GM12878 (cell line): ENCODE measurements at places on chromosomes 3 and 15. TPM values are rescaled to one million over a fixed set of nuclear protein-coding genes. Genes with fewer than 3 reads are reported as not detected.
A peak's percentile ranks its signal among the peaks of the same experiment; 100 is the strongest.

Gene GOLGA6A
- not detected in 2 replicates for total RNA-seq

Gene GPR62
- not detected in 2 replicates for total RNA-seq

Gene FLNB
- total RNA-seq: 51.8 and 58.1 TPM in 2 replicates

Gene ANP32A
- total RNA-seq: 227 and 244 TPM in 2 replicates

Gene OSBPL10
- 0.03 and 0.24 TPM in 2 replicates for total RNA-seq

Gene ZKSCAN7
- 3.6 and 4.6 TPM in 2 replicates for total RNA-seq

Gene SLC12A1
- total RNA-seq: not detected in 2 replicates

Gene ACKR4
- total RNA-seq: 0.10 TPM in 1 of 2 replicates, not detected in the other

Gene MPI
- 41.6 and 44.6 TPM in 2 replicates for total RNA-seq

Gene PAQR5
- total RNA-seq: not detected in 2 replicates

Gene PRR23C
- total RNA-seq: not detected in 2 replicates

Gene CTXN2
- total RNA-seq: not detected in 2 replicates

Gene PCSK6
- total RNA-seq: 0.28 and 0.35 TPM in 2 replicates

Gene CHRNA7
- not detected in 2 replicates for total RNA-seq

Gene ST8SIA2
- total RNA-seq: not detected in 2 replicates

DNA sequence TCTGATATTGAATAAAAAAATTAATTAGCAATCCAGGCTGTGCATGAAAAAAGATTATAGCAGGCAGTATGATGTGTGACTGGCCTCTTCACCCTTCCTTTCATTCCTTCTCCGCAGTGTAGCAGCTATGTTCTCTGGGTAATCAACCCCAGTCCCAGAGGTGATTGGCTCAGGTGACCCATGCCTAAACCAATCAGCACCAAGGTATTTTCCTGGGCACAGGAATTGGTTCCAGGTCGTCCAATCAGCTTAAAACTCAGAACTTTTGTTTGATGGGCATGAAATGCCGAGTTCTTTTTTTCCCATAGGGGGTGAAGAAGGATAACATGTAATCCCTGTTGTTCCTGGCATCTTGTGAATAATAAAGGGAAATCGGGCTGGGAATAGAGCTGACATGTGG lies 5.8 kb upstream of the BNC1 start:
- H3K4me1 ChIP-seq: no peaks in the 10 kb centered on the region
- peaks cover 2% of the 10 kb centered on the region for H3K27me3 ChIP-seq
- H3K36me3 ChIP-seq: no peaks in the 10 kb centered on the region
- DNase-seq: no peak
- no peak overlapping the region for H3K27ac ChIP-seq

GRCh38 chr3:110479731-110480130 lies 591.9 kb upstream of the NECTIN3 start:
- no peaks in the 10 kb centered on the region for H3K4me1 ChIP-seq
- H3K4me3 ChIP-seq: no peak overlapping the region
- no peak overlapping the region for H3K27ac ChIP-seq
- H3K27me3 ChIP-seq: no peaks in the 10 kb centered on the region
- no peaks in the 10 kb centered on the region for H3K36me3 ChIP-seq
- no peak for DNase-seq

DNA sequence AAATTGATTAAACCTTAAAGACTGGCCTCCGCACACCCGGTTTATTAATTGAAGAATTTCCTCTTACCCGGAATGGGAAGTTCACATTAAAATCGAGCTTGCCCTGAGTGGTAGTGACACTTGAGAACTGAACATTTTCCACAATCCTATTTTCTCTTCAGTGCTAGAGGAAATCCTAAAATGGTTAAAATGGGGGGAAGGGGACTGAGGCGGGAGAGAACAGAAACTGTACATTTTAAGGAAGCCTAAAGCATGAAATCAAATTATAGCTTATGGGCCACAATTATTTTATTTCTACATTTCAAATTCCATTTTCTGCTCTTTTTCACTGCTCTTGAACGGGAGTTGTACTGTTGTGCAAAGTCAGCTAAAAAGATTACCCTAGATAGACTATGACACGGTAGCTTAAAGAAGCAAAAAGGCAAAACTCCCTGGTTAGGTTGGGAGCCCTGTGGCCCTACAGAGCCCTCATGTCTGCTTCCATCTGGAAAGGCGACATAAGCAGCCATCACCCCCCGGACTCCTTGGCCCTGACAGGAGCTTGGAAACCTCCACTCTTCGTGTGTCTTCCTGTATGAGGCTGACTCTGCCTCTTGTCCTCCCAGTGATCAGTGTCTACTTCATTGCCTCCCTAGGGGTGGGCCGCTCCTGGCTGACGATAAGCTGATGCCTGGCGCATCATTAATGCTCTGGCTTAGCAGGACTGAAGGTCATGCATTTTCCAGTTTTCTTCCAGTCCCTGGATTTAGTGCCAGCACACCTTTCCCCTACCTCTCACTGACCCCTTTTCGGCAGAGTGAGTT lies 79.3 kb downstream of the EEFSEC start:
- H3K27ac ChIP-seq: no peak overlapping the region
- DNase-seq: no peak
- H3K27me3 ChIP-seq: no peaks in the 10 kb centered on the region
- H3K4me3 ChIP-seq: no peak overlapping the region

- no peak overlapping the region for H3K27ac ChIP-seq
- no peaks in the 10 kb centered on the region for H3K27me3 ChIP-seq
- H3K36me3 ChIP-seq: no peaks in the 10 kb centered on the region
- no peaks in the 10 kb centered on the region for H3K4me1 ChIP-seq
- no peak for DNase-seq
- no peak overlapping the region for H3K4me3 ChIP-seq
Measured at GRCh38 chr3:187684444-187684843, 14.2 kb upstream of the SST start.

GRCh38 chr15:50880651-50881114 lies 27.8 kb upstream of the AP4E1 start:
- H3K36me3 ChIP-seq: no peaks in the 10 kb centered on the region
- no peaks in the 10 kb centered on the region for H3K27me3 ChIP-seq
- H3K4me3 ChIP-seq: no peak overlapping the region
- H3K4me1 ChIP-seq: peaks cover 65% of the 10 kb centered on the region

GRCh38 chr3:195394700-195395099 lies 48.1 kb downstream of the ACAP2 start:
- H3K36me3 ChIP-seq: no peaks in the 10 kb centered on the region
- peaks cover 27% of the 10 kb centered on the region for H3K4me1 ChIP-seq
- no peaks in the 10 kb centered on the region for H3K27me3 ChIP-seq
- DNase-seq: no peak
- peak overlapping the region; percentile 76 for H3K27ac ChIP-seq
- H3K4me3 ChIP-seq: peak overlapping the region; percentile 42

- no peaks in the 10 kb centered on the region for H3K4me1 ChIP-seq
- no peaks in the 10 kb centered on the region for H3K36me3 ChIP-seq
- no peak for DNase-seq
- no peak overlapping the region for H3K4me3 ChIP-seq
Measured at GRCh38 chr3:55538158-55538557, 51.1 kb upstream of the WNT5A start.

DNA sequence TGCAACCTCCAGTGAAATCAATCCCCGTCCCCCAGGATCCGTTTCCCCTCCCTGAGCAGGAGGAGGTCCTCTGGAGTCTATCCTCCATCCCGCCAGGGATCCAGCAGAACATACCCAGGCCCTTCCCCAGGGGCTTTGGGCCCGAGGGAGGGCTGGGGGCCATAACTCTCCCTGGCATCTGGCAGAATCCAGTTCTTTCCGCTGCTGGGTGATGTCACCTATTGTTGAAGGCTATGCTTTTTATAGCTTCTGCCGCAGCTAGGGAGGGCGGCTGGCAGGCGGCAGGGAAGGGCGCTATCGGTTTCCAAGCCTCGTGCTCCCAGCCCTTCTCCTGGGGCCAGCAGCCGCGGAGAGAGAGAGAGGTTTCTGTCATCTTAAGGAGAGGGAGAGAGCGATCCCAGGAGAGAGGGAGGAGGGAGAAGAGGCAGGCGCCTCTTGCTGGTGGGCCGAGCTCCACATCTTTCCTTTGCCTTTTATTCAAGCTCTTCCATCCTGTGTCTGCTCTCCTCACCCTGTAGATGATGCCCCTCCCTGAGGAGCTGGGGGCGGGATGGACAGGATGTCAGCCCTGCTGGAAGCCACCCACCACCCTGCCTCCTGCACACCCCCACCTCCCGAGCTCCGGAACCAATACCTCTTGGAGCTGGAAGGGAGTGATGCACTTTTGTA lies 120.1 kb downstream of the ANP32A start:
- H3K4me3 ChIP-seq: no peak overlapping the region
- no peaks in the 10 kb centered on the region for H3K4me1 ChIP-seq
- no peak overlapping the region for H3K27ac ChIP-seq

GRCh38 chr3:134377896-134378295 lies 3.6 kb upstream of the AMOTL2 start:
- H3K4me1 ChIP-seq: no peaks in the 10 kb centered on the region; the same call in 1 of the 2 replicates
- H3K27ac ChIP-seq: no peak overlapping the region
- no peak overlapping the region for H3K4me3 ChIP-seq
- H3K27me3 ChIP-seq: peaks cover 7% of the 10 kb centered on the region
- no peak for DNase-seq

DNA sequence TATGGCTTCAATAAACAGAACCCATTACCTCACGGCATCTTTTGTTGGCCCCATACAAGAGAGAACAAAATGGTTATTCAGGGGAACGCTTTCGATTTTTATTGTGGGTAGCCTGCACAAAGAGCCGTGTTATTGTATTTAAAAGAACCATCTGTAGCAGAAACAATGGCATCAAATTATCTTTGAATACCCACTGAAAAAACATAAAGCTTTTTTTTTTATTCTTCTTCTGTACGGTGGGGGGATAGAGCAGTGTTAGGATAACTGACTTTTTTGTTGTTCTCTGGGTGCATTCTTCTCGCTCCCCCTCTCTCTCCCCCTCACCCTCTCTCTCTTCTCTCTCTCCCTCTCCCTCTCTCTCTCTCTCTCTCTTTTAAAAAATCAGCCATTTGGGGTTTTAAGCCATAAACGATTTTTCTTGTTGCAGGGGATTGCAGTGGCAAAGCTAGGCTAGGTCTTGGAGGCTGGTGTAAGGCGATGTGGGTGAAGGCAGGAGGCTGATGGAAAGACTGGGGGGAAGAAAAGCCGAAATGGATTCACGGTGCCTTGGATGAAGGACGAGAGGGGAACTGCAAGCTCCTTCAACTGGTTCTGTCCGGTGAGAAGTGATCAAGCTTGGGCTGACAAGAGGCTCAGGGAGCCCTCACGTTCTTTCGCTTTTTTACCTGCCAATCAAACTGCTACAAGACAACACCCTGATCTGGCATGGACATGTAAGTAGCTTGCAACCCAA lies 12.4 kb upstream of the SOX2 start:
- DNase-seq: no peak
- H3K27me3 ChIP-seq: peaks cover 10% of the 10 kb centered on the region
- H3K27ac ChIP-seq: no peak overlapping the region
- H3K4me1 ChIP-seq: no peaks in the 10 kb centered on the region
- H3K4me3 ChIP-seq: no peak overlapping the region

DNA sequence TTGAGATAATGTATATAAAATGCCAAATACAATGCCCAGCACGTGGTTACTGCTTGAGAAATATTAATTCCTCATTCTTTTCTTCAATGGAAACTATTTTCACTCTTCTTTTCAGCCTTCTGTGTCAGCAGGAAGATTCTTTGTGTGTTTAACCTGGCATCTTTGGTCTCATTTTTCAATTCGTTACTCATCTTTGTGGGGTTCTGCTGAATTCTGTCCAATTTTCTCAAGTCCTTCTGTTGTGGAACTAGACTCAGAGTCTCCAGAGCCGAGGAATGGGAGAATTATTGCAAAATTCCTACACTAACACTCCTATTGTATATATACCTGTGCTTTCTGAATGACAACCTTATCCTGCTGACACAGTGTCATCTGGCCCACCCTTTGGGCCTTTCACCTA lies 96.8 kb upstream of the RGMA start:
- DNase-seq: no peak
- no peaks in the 10 kb centered on the region for H3K4me1 ChIP-seq
- no peak overlapping the region for H3K4me3 ChIP-seq
- H3K27me3 ChIP-seq: no peaks in the 10 kb centered on the region
- H3K36me3 ChIP-seq: no peaks in the 10 kb centered on the region

- H3K4me3 ChIP-seq: no peak overlapping the region
- H3K27ac ChIP-seq: no peak overlapping the region
- no peaks in the 10 kb centered on the region for H3K4me1 ChIP-seq
- no peaks in the 10 kb centered on the region for H3K36me3 ChIP-seq
- DNase-seq: no peak
Measured at GRCh38 chr3:159273608-159274007, 471.8 kb downstream of the MFSD1 start.

DNA sequence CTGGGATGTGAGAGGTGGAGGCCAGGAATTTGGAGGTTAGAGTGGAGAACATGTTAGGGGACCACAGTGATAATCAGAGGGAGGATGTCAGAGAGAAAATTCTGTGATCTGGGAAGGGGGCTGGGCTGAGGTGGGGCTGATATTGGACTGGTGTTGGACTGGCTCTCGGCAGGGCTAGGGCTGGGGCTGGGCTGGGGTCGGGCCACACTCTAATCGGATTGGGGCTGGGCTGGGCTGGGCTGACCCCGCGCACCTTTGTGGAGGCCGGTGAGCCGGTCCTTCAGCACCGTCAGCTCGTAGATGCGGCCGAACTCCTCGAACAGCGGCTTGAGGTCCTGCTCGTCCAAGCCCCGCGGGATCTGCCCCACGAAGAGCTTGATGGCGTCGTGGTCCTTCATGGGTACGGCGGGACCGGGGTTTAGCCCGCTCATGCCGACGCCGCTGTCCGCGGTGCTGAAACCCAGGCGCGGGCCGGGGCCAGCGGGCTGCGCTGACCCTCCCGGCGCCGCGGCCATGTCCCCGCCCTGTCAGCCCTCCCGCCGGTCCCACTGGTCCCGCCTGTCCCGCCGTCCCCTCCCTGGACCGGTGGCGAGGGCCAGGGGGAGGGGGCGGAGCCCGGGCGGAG lies 485 bp downstream of the CELF6 start:
- H3K4me3 ChIP-seq: no peak overlapping the region
- no peaks in the 10 kb centered on the region for H3K36me3 ChIP-seq
- H3K4me1 ChIP-seq: 0 out of 2 replicates have a peak, but pooled peaks cover 2% of the 10 kb centered on the region

DNA sequence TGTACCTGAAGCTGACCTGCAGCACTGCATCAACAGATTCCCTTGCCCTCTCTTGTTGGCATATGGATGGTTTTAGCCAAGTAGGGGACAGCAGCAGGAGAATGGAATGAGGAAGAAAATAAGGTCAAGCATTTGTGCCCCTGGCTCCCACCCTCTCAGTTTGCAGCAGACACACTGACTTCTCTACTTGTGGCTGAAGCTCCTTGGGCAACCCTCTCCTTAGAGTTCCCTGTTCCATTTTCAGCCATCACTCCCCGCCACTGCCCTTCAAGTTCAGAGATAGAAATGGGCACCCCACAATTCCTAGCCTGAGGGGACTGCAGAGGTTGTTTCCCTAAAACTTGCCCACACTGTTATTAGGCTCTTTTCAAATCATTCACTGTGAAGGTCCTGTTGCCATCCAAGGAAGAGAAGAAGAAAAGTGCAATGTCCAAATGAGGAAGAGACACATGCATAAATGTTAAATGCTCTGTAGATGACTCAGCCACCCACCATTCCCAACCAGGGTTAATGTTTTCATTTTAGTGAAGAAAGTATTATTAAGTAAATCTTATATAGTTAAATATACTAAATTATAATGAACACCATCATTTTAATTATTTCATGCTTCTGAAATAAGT lies 295.9 kb upstream of the UBE2E2 start:
- H3K36me3 ChIP-seq: no peaks in the 10 kb centered on the region
- H3K4me1 ChIP-seq: no peaks in the 10 kb centered on the region
- no peak for DNase-seq
- H3K4me3 ChIP-seq: no peak overlapping the region
